Kidney (tissue), 22 donors: ENCODE measurements at places on chromosomes 7 and 10. TPM values are rescaled to one million over a fixed set of nuclear protein-coding genes. Genes with fewer than 3 reads are reported as not detected.

The FBXL13 gene
- total RNA-seq: 4.8 TPM

The KIAA1549 gene
- 10.1 TPM for total RNA-seq

- DNase-seq: no peak
These were observed 279.9 kb upstream of the MKLN1 start for GRCh38 chr7:131047651-131048304.

GRCh38 chr7:152924826-152925411, 165.4 kb downstream of the ACTR3B start:
- DNase-seq: no peak

DNA sequence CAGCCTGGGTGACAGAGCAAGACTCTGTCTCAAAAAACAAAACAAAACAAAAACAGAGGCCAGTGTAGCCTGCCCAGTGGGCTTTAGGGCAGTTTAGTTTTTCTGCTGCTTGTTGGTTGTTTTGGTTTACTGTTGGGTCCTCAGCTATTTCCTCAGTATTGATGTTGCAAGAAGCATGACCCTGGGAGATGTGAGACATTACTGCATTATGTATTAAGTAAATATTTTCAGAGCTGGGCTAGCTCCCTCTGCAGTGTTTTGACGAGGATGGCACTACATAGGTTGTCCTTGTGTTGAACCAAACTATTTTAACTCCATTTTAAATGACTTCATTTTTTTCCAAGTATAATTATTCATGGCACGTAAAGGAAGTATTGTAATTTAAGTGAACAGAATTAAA, 4.8 kb downstream of the AKAP9 start:
- DNase-seq: no peak

- no peak for DNase-seq
These were observed 98.2 kb upstream of the PITRM1 start for GRCh38 chr10:3270577-3271316.

DNA sequence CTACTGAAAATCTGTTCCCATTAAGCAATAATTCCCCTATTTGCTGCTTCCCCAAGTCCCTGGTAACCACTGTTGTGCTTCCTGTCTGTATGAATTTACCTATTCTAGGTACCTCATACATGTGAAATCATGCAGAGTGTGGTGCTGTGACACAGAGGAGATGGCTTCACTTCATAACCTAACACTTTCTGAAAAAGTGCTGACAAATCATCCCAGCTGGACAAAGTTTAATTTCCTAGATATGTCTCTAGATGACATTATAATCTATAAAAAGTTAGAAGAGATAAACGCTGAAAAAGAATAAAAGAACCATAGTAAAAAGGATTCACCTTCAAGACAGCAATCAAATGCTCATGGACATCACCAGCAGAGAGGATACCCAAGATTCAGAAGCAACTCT, 277.9 kb downstream of the SKIDA1 start:
- no peak for DNase-seq

GRCh38 chr7:145216866-145217265, 381.0 kb upstream of the TPK1 start:
- no peak for DNase-seq

- DNase-seq: no peak
These were observed 225.4 kb upstream of the IMMP2L start for GRCh38 chr7:111787741-111788140.

DNA sequence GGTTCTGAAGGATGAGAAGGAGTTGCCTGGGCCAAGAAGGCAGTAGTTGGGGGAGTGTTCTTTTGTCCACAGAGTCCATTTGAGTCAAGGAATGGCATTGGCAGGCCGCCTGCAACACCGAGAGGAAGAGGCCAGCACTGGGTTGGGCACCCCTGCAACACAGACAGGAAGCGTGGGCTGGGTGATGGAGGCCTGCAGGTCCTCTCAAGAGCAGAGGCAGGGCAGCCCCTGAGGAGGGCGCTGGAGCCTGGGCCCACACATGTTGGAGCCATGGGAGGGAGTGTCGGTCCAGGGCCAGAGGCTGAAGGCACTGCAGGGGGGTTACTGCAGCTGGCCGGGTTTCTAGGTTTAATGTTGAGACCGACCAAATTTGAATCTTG, 137.3 kb downstream of the PTPN20 start:
- no peak for DNase-seq

- DNase-seq: no peak
These were observed 114.2 kb upstream of the FAM3C start for GRCh38 chr7:121510302-121510701.

- peak; percentile 27 for DNase-seq
These were observed 102.1 kb downstream of the PDGFA start for GRCh38 chr7:417625-417889.
